ENCODE measurements at places on chromosomes 3 and 15. TPM values are rescaled to one million over a fixed set of nuclear protein-coding genes. Genes with fewer than 3 reads are reported as not detected.

DNA sequence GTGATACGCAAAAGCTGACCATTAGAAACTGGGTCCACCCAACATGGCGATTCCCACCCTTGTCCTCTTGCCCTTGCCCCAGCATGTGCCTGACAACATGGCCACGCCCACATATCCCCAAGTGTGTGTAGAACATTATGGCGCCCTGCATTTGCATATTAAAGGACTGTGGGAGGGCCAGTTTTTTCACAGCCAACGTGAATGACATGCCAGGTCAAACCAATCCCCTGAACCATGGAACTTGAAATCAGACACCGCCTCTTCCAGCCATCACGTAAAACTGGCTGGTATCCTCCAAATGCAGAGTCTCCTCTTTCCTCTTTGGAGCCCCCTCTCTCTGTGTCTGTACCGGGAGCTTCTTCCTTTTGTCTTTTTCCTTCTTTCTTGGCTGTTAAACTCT is 156.7 kb upstream of the EPHA6 start:
- DNase-seq = no peak

DNA sequence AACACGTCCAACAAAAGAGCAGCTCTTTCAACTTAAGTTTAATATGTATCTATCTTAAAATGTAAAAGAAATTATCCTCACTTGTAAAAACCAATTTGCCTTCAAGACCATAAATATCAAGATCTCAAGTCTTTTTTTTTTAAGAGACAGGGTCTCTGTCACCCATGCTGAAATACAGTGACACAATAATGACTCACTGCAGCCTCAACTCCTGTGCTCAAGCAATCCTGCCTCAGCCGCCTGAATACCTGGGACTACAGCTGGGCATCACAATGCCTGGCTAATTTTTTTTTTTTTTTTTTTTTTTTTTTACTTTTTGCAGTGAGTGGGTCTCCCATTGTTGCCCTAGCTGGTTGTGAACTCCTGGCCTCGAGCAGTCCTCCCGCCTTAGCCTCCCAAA is 26.0 kb downstream of the ACAP2 start:
- DNase-seq = no peak

Gene TP53BP1
- total RNA-seq = 30.1 TPM

Gene SNTN
- total RNA-seq = not detected

DNA sequence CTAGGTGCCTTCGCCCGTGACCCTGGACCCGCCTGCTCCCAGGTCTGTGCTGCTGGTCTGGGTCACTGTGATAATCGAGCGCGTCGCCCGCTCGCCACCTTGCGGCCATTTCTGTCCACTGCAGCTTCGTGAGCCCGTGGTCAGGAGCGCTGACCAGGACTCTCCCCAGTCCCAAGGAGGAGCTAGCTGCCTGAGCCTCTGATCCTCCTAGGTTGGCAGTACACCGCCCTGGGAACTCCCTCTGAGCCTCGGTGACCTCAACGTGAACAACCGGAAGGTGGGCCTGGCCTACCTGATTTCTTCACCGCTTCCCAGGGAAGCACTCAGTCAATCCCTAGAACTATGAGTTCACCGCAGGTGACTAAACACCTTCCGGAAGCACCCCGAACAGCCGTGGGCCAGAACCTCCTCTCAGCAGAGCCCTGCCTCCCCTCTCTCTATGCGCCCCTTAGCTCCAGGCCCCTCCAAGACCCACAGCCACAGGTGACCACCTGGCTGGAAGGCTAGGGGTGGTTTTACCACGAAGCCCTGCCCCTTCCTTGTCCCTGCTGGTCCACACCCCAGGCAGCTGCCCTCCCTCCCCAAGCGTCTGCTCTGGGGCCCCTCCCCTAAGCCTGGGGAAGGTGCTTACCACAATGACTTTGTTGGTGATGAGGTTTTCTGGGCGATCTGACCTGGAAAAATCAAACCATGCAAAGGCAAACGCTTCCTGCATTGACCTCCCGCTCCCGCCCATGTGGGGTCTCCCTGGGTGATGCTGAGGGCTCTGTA is 9.7 kb downstream of the PLA2G4D start:
- peak; percentile 69 for DNase-seq

- DNase-seq = peak; percentile 45
Measured at GRCh38 chr15:64019764-64020163, 26.5 kb downstream of the DAPK2 start.

- DNase-seq = no peak
Measured at GRCh38 chr3:153038367-153038766, 123.7 kb upstream of the RAP2B start.

- DNase-seq = peak; percentile 55
Measured at GRCh38 chr15:43253431-43254403, 13.0 kb downstream of the TGM5 start.

Gene FAM107A
- 55.1 TPM for total RNA-seq

- no peak for DNase-seq
Measured at GRCh38 chr15:57570994-57571393, 20.7 kb upstream of the MYZAP start.

Gene SCN11A
- not detected for total RNA-seq

- no peak for DNase-seq
Measured at GRCh38 chr15:92770641-92771040, 115.1 kb upstream of the FAM174B start.

DNA sequence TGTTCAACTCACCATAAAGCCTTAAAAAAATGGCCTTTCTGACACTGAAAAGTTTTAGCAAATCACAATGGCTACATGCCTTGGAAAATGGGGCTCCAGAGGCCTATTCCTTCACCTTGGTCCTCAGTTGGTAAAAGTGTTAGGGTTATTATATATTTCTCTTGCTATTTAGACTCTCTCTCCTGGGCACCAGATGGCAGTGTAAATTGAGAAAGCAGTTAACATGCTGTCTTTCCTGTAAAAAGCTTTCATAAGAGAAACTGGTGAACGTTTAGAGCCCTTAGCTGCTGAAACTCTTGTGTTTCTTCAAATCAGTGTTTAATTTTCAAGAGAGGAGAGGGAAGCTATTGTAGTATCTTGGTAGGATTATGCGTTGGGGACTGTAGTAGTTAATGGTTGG is 89.9 kb downstream of the LRTM1 start:
- DNase-seq = no peak

Gene SPESP1
- total RNA-seq = 1.5 TPM

GRCh38 chr15:48965972-48966371 is 2.3 kb upstream of the SHC4 start:
- no peak for DNase-seq

DNA sequence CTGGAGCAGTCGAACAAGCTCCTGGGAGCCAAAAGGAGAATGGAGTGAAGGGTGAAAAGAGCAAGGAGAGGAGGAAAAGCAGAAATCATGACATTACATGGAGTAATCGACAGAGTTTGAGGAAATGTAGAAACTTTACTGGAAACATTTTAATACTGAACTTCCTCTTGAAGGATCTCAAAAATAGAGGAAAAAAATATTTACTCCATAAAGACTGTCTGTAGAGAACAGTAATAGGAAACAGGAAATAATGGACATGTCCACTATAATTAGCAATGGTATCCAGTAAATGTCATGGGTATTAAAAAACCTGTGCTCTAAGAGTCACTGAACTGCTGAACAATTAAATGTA is 53.0 kb downstream of the TBC1D2B start:
- DNase-seq = no peak

DNA sequence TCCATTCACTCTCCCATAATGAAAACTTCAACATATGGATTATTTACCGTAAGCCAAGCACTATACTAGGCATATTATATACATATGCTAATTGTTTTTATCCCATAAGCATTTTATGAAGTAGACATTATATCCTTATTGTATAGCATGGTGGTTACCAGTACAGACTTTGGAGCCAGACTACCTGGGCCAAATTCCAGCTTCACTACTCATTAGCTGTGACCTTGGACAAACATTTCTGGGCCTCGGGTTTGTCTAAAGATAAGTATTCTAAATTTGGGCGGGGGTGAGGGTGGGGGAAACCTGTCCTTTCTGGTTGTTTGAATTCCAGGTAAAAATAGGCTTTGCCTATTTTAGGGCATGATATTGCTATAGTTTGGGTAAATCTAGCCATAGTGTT is 66.5 kb upstream of the P2RY1 start:
- no peak for DNase-seq

GRCh38 chr15:68500363-68501258 is 68.6 kb upstream of the ITGA11 start:
- DNase-seq = no peak

Gene CAV3
- total RNA-seq = 17.6 TPM

GRCh38 chr15:91318516-91318915 is 218.5 kb downstream of the SV2B start:
- DNase-seq = no peak

Gene MKRN3
- total RNA-seq = 0.65 TPM

DNA sequence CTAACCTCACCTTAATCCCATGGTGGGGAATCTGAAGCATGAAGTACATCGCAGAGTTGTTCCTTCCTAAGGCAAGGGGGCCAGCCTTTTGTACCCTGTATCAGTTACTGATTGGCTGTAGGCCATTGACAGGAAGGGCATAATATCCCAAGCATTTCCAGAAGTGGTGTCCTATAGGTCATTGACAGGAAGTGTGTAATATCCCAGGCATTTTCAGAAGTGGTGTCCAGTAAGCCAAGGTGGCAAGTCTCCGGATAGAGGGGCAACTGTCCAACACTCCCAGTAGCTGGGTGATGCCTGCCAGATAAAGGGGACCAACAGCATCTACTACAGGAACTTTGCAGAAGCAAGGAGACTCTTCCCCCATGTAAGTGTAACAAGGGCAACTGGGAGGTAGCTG is 52.1 kb upstream of the MYRIP start:
- no peak for DNase-seq

GRCh38 chr15:74044267-74045110 is 37.9 kb downstream of the GOLGA6A start:
- DNase-seq = peak; percentile 67

Gene LXN
- total RNA-seq = 5.7 TPM

Gene XYLB
- total RNA-seq = 1.6 TPM

Gene TLR9
- not detected for total RNA-seq
